Head of caudate nucleus (tissue), 42 donors: ENCODE measurements at places on chromosomes 1 and 21.

GRCh38 chr1:165828103-165828668 lies 772 bp downstream of the UCK2 start:
- DNase-seq = peak; percentile 68

DNA sequence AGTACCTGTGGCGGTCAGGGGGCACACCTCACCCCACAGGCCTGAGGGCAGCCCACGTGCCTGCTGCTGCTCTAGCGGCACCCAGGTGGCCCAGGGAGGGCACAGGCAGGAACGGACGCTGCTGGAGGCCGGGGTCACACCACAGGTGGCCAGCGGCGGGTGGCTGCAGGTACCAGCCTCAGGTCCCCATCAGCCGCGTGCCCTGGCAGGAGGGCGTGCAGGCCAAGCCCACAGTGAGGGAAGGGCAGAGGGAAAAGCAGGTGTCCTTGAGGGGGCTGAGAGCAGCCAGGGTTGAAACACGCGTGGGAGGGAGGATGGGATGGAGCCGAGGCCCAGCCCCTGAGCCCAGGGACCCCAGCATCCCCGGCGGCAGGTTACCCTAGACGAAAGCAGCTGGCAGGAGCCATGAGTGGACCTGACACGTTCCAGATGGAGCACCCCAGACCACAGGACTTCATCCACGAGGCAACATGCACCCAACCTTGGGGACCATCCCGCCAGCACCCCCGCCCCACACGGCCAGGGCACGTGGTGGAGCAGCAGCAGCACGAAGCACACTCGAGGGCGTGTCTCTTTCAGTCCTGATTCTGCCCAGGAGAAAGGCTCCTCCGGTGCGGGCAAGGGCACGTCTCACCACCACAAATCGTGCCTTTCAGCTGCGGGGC lies 3.7 kb downstream of the SLC19A1 start:
- DNase-seq = no peak

DNA sequence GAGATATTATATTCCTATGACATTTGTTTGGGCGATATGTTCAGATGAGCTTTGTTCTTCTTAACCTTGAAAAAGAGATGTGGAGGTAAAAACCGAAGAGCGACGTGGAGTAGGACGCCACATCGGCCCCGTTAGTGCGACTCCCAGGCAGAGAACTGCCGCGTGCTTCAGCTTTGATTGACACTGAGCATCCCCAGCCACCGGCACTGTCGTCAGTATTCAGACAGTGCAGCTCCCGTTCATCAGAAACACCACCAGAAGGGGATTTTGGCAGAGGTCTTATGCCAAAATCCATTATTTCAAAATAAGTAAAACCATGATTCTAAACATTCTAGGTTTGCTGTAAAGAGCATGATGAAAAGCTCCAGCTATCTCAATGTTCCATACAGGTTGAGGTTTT lies 66.5 kb downstream of the AGPAT3 start:
- no peak for DNase-seq

DNA sequence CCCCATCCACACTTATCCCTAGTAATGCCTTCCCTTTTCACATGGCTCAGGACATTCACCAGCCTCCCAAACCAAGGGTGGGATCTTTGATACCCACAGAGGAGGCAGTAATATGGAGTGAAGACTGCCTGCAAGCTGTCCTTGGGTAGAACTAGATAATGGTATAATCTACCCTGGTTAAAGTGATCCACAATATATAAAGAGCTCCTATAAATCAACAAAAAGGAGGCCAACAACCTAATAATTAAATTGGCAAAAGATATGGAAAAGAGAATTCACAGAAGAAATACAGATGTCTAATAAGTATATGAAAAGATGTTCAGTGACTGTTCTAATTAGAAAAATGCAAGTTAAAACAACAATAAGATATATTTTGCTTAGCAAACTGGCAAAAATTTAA lies 30.7 kb upstream of the SPOCD1 start:
- no peak for DNase-seq

DNA sequence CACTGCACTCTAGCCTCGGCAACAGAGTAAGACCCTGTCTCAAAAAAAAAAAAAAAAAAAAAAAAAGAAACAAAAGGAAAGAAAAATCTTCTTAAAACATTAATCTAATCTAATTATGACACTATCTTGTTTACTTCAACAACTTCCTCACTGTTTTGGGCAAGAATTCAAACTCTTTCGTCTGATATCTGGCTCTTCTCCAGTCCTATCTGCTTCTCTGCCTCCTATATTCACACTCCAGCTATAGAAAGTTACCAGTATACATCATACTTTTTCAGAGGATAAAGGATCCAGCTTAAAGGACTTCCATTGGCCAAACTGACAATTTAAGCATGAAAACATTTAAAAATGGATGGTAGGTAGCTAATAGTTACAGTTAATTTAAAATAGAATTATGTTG lies 47.3 kb downstream of the EIF2B3 start:
- no peak for DNase-seq

GRCh38 chr21:34519016-34519415 lies 7.0 kb upstream of the KCNE1 start:
- DNase-seq = no peak

GRCh38 chr1:46503421-46503820 lies 13.8 kb downstream of the DMBX1 start:
- no peak for DNase-seq

GRCh38 chr1:201893431-201893830 lies 4.7 kb downstream of the SHISA4 start:
- no peak for DNase-seq

DNA sequence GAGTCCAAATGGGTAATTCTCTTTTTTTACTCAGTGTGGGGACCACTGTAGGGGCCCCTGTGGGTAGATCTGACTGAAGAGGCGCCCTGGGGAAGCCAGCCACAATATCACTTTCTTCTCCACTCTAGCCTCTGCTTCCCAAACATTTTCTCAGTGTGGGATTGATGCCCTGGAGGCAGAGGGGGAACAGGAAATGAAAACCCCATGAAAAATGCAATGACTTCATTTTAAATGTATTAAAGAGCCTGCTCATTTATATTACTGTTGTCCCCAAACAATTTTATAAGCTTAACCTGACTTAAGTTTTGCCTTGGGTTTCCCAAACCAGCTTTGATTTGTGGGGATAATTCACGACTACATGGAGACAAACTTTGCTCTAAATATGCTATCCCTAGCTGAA lies 181.9 kb downstream of the C1orf94 start:
- no peak for DNase-seq

- DNase-seq = no peak
Observed at GRCh38 chr1:7026169-7026568, 240.9 kb downstream of the CAMTA1 start.

GRCh38 chr1:217472915-217473314 lies 158.0 kb downstream of the GPATCH2 start:
- no peak for DNase-seq

DNA sequence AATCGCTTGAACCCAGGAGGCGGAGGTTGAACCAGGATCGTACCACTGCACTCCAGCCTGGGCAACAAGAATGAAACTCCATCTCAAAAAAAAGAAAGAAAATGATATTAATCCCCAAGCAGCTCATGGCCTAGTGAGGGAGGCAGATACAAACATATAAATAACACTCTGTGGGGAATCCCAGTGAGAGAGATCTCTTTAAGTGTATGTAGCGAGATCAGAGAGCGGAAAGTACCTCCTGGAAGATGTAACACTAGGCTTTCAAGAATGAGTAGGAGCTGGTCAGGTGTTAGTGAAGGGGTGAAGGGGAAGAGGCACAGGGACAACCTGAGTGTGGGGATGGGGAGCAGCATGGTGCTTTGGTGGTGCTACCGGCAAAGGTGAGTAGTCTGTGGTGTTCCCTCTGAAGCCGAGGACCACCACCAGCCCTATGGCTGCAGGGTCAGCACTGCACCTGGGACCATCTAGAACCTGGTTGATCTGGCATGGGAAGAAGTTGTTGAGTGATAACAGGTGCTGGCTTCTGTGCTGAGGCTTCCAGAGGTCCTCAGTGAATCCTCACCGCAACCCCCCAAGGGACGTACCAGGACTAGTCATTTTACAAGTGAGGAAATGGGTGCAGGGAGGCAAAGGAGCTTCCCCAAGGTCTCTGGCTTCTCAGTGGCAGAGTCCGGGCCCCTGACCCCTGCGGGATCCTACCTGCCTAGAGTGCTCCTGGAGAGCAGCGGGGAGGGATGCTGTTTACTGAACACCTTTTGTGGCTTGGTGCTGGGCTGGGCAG lies 367.6 kb upstream of the VAMP3 start:
- DNase-seq = peak; percentile 25

- DNase-seq = peak; percentile 20
Observed at GRCh38 chr21:45151445-45152160, 77.2 kb downstream of the ADARB1 start.

- no peak for DNase-seq
Observed at GRCh38 chr1:2506007-2506860, 20.2 kb downstream of the PANK4 start.

- DNase-seq = no peak
Observed at GRCh38 chr1:83761167-83762038, 237.5 kb downstream of the TTLL7 start.

DNA sequence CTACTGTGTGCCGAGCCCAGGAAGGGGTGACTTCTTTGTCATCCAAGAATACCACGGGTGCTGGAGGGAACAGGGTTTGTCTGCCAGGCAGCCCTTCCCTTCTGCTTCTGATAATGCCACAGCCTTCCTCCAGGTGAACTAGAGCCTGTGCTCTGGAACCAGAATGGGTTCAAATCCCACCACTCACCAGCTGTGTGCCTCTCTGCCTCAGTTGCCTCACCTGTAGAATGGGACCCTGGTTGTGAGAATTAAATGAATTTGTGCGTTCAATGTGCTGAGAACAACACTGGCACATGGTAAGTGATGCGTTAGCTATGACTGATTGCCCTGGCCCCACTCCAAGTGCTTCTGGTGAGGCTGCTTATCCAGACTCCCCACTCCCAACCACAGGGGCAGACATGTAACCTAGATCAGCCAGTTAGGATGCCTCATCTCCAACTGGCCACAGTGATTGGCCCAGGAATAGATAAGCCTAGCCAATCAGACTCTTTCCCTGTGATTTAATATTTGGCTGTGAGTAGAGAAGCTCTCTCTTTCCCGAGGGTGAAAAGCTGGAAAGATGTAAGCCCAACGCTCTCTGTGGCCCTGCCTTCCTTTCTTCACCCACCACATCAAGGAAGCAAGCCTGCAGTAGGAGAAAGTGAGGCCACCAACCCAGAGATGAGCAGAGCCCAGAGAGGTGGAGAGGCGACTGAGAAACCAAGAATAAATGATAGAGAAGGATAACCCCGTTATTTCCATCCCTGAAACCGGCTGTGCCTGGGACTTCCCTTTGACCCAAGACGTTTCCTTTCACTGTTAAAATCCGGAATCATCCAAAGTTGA lies 20.8 kb upstream of the LAPTM5 start:
- no peak for DNase-seq

DNA sequence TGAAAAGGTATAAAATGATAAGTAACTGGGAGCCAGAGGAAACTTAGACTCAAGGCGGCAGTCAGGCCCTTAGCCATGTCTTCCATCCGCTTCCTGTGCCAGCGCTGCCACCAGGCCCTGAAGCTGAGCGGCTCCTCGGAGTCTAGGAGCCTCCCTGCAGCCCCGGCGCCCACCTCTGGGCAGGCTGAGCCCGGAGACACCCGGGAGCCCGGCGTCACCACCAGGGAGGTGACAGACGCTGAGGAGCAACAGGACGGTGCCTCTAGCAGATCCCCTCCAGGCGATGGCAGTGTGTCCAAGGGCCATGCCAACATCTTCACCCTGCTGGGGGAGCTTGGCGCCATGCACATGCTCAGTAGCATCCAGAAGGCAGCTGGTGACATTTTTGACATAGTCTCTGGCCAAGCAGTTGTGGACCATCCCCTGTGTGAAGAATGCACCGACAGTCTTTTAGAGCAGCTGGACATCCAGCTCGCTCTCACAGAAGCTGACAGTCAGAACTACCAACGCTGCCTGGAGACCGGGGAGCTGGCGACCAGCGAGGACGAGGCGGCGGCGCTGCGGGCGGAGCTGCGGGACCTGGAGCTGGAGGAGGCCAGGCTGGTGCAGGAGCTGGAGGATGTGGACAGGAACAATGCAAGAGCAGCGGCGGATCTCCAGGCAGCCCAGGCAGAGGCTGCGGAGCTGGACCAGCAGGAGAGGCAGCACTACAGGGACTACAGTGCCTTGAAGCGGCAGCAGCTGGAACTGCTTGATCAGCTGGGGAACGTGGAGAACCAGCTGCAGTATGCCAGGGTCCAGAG lies at the start of gene BECN2:
BECN2 (plus strand) TSS at position 76 of the 803 bp plus-strand sequence; CDS start at position 76, 0 bp downstream.
- no peak for DNase-seq

DNA sequence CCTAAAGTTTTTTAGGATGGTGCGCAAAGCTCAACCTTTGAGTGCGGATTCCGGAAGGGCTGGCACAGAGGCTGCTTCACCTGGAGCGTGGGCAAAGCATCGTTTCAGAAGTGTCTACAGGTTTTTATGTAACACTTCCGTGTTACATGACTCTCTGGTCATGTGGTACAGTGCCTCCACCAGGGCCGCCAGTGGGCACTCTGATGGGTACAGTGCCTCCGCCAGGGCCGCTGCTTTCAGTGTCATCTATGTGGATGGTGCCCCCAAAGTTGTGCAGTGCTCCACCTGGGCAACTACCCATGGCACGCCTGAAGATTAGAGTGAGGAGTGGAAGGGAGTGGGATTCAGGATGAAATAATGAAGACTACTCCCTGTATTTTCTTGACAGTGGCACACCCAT lies 101.4 kb upstream of the C1orf174 start:
- no peak for DNase-seq

GRCh38 chr1:7224081-7224534 lies 438.9 kb downstream of the CAMTA1 start:
- DNase-seq = no peak

DNA sequence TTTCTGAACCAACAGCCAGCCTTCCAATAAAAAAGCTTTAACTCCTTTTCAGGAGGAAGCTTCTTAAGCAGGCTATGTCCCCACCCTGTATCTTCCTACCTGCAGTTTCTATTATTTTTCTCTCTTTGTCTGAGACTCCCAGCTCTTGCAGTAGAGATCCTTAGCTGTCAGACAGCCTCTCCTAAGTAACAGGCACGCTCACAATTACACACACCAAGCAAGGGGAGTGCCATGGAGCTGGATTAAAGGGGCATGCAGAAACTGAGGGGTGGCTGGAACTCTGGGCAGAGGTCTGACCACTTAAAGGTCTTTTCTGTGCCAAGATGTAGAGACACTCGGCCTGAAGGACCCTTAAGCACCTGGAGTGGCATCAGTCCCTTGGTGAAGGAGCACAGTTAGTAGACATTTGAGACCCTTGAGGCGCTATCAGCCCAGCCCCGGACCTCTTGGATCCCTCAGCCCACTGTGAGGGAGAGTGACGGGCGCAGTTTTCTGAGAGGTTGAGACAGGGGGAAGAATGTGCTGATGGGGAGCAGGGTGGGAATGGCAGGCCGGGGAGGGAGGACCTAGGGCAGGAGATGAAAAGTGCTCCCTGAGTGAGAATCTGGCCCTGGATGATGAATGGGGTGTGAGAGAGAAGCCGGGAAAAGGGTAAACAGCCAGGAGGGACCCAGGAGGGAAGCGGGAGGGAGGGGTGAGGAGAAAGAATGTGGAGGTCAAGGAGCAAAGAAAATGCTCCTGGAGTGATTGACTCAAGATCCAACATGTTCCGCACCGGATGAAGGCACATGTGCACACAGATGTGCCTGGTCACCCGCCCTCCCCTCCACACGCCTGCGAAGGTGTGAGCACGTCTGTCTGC lies 13.3 kb downstream of the PLXNA2 start:
- DNase-seq = no peak

GRCh38 chr1:90339811-90340210 lies 344.9 kb downstream of the ZNF326 start:
- no peak for DNase-seq

GRCh38 chr1:233448109-233448689 lies 120.7 kb downstream of the MAP3K21 start:
- DNase-seq = no peak

- DNase-seq = no peak
Observed at GRCh38 chr1:70487459-70487815, 76.4 kb downstream of the CTH start.
